Fibroblast of upper back skin (primary cell): ENCODE measurements at places on chromosomes 16 and 17.

DNA sequence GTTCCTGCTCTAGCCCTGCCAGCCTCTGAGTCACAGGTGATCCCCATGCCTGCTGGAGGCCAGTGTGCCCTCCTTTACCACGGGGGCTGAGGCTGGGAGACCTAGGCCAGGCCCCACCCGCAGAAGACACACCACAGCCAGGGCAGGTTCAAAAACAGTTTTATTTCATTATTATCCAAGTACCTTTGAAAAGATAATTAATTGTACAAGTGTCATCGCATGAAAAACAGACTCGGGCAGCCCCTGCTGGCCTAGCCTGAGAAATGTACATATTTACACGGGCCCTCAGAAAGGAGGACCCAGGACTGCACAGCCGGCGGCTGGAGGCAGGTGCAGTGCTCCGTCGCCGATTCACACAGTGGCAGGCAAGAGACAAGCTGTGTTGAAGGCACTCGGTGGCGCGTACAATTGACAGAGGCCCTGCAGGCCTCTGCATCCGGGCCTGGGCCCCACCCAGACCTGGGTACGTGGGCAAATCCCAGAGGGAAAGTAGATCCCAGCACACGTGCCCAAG is 4.4 kb downstream of the PDIA2 start:
- no peak for DNase-seq

GRCh38 chr17:75573994-75574393 is 13.6 kb upstream of the MYO15B start:
- no peak for DNase-seq

- DNase-seq, result no peak
These were observed 380.0 kb upstream of the XYLT1 start for GRCh38 chr16:17850581-17851250.

GRCh38 chr16:88941913-88942909 is 34.8 kb downstream of the CBFA2T3 start:
- peak; percentile 7 for DNase-seq

DNA sequence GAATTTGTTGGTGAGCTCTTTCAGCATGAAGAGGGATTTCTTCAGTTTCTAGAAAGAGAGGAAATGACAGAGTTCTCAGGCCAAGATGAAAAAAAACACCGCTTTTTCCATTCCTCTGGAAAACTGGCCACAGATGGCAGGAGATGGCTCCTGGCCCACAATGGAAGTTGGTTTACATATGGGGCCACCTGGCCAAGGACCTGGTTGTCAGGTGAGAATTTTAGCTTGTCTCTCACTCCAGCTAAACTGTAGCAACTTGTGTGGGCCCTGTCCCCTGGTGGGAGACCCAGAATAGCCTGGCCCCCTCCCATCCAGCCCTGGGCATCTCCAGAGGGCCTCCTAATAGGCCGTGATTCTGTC is 33.6 kb downstream of the LGALS9 start:
- DNase-seq, result no peak

GRCh38 chr16:49640581-49640980 is 215.3 kb downstream of the ZNF423 start:
- no peak for DNase-seq
